Activated T-helper 2 cell treated with anti-CD3 and anti-CD28 coated beads, Interferon-gamma antibody, Interleukin-2, Interleukin-4, amounts not matched to agents 10 μg/mL and 5 μg/mL and 100 μg/mL, durations not matched to agents 14 hours and 24 hours and 36 hours (primary cell): ENCODE measurements at places on chromosomes 7 and 10.

DNA sequence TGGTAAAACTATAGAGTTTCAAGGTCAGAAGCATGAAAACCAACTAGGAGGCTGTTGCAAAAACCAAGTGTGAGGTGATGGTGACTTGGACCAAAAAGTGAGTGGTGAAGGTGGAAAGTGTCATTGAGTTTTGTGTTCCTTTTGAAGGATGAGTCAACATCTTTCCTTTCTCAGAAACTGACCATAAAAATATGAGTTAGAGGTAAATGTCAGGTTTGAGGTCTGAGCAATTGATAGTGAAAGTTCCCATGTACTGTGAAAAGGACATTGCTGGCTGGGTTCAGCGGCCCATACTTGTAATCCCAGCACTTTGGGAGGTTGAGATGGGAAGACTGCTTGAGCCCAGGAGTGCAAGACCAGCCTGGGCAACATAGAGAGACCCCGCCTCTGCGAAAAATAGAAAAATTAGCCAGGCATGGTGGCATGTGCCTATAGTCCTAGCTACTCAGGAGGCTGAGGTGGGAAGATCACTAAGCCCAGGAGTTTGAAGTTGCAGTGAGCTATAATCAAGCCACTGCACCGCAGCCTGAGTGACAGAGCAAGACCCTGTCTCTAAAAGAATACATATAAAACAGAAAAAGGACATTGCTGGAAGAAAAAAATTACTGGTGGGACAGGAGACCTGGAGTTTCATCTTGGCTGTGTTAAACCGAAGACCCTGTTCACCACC lies 89.3 kb upstream of the ARID5B start:
- DNase-seq: no peak

- no peak for DNase-seq
Observed at GRCh38 chr10:97333351-97333600, 1.3 kb downstream of the FRAT2 start.

DNA sequence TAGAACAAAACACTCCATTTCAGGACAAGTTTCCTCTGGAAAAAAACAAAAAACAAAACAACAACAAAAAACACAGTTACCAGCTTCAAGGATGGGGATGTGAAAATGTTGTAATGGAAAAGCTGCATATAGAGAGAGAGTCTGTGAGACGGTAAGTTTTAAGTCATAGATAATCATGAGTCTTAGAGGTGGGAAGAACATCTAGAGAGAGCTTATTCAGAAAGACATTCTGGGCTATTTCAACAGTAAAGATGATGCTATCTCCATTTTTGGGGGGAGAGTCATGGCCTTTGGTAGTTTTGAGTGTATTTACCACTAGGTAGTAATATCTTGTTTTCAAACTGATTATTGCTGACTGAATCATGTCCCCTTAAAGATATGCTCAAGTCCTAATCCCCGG lies 23.3 kb upstream of the INPP5F start:
- no peak for DNase-seq

DNA sequence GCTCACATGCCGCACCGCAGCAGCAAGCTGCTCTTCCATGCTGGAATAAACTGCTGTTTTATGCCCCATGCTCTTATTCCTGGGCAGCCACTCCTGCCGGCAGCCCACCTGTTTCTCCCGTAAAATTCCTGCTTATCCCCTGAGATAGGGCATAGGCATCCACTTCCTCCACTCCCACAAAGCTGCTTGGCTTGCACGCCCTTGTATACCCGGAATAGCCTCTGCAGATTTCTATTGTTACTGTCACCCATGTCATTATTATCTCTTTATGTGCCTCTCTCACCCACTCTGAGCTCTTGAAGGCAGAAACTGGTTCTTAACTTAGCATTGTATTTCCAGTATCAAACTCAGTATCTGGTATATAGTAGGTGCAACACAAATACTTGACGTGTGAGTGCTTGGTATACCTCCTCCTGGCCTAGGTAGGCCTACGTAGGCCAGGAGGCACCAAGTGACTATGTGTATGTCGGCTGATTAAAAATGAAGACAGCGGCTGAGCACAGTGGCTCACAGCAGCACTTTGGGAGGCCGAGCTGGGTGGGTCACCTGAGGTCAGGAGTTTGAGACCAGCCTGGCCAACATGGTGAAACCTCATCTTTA lies 193.4 kb downstream of the CCDC3 start:
- DNase-seq: no peak

DNA sequence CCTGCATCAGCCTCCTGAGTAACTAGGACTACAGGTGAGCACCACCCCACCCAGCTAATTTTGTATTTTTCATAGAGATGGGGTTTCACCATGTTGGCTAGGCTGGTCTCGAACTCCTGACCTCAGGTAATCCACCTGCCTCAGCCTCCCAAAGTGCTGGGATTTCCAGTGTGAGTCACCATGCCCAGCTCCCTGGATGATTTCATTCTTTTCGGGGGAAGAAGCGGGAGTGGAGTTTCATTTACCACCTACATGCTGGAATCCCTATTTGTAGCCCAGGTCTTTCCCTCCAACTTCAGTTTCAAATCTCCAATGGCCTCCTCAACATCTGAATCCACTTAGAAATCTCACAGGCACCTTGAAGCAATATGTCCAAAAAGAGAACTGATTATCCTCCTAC lies 2.9 kb upstream of the BTRC start:
- no peak for DNase-seq

GRCh38 chr10:93437086-93437945 lies 44.8 kb downstream of the MYOF start:
- DNase-seq: no peak

GRCh38 chr10:44865289-44865671 lies 45.9 kb upstream of the TMEM72 start:
- no peak for DNase-seq

DNA sequence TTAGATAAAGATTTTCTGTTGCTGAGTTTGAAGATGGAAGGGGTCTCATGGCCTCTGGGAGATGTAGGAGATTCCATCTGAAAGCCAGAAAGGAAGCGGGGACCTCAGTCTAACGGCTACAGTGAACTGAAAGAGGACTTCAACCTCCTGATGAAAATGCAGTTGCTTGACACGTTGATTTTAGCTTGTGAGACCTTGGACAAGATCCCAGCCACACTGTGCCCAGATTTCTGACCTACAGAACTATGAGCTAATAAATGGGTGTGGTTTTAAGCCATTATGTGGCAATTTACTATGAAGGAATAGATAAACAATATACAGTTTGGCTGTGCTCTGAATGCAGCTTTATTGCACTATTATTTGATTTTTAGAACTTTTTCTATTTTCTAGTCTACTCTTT lies 342.3 kb upstream of the SEMA3D start:
- no peak for DNase-seq

DNA sequence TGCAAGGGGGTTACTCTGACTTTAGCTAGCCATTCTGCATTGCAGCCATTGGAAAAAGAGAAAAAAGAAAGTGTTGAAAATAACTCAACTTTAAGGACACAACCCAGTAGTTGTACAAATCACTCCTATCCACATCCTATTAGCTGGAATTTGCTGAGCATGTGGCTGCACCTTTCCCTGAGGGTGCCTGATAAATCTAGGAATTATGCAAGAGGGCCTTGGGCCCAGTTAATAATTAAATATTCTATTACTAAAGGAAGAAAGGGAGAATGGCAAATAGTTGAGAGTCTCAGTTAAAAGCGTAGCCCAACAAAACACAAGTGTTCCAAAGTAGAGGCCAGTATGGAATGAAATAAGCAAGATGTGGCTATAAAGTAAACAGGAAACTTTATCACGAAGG lies 200.9 kb upstream of the CNTNAP2 start:
- DNase-seq: no peak

GRCh38 chr7:105210721-105211205 lies 178.0 kb downstream of the SRPK2 start:
- no peak for DNase-seq

DNA sequence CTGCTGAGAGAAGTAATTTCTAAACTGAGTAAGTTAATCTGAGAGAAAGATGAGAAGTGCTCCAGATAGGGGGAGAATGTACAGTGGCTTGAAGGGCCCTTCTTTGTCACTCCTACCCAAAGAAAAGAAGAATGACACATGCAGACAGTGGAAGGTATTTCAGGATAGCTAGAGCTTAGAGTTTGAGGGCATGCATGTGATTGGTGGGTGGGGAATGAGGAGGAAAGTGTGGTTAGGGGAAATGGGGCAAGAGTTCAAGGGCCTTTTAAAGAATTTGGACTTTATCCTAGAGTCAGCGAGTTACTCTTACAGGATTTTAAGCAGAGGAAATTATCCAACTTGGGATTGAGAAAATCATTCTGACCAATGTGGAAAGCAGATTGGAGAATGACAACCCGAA lies 50.0 kb downstream of the ANLN start:
- DNase-seq: no peak

GRCh38 chr7:102305414-102306268 lies 19.0 kb downstream of the SH2B2 start:
- no peak for DNase-seq

- no peak for DNase-seq
Observed at GRCh38 chr10:85602306-85602705, 764.3 kb downstream of the GRID1 start.

DNA sequence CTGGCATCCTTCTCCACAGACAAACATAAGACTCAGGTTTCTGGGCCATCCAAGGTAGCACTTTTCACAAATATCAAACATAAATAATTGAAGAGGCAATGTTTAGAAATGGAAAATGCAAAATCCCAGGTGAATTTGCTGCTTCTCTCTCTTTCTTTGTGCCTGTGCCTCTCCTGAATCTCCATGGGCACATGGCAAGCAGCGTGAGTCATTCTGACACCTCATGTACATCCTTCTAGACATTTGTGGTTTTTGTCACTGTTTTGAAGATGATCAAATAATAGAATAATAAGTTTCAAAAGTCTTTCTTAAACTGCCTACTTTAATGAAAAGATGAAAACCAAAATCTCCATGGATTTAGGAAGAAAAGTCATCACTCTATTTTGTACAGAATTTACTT lies 60.3 kb upstream of the RAB11FIP2 start:
- no peak for DNase-seq
